Esophagus muscularis mucosa (tissue), 4 donors: ENCODE measurements at places on chromosomes 12 and 14.

DNA sequence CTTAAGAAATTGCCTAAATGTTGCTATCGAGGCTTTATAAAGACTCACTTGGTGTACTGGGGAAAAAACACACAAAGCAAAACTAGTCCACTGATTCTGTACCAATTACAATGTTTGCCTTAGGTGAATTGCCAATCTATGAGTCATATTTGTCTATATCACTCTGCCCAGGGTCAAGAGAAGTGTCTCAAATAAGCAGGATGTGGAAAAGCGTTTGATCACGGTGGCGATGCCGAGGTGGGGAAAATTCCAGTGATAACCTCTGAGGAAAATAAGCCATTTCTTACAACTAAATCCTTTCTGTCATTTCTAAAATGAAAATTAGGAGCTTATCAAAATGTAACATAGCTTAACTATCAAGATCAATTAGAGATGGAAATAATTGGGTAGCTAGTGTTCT lies 148.6 kb upstream of the DIO3 start:
- DNase-seq: no peak

- no peak for DNase-seq
These were observed 31.2 kb downstream of the RFLNA start for GRCh38 chr12:124326104-124326503.

DNA sequence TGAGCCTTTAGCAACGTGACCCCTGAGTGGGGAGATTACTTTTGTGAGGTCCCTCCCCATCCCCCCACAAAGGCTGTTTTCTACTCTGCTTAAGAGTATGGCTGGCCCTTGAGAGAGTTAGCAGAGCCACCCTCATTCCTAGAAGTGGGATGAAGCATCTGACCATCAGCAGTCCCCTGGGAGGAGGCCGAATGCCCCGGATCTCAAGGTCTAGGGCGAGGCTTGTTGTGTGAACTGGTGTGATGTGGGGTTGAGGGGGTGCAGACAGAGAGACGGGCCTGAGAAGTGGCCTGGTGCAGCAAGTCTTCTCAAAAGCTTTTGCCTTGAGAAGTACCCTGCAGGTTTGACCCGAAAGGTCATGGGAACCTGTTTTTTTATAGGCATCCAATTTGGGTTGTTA lies 153.0 kb upstream of the FKBP4 start:
- no peak for DNase-seq

GRCh38 chr12:27781680-27782079 lies 1.6 kb upstream of the MANSC4 start:
- DNase-seq: no peak

GRCh38 chr12:56998981-56999380 lies 7.4 kb downstream of the ZBTB39 start:
- DNase-seq: no peak

DNA sequence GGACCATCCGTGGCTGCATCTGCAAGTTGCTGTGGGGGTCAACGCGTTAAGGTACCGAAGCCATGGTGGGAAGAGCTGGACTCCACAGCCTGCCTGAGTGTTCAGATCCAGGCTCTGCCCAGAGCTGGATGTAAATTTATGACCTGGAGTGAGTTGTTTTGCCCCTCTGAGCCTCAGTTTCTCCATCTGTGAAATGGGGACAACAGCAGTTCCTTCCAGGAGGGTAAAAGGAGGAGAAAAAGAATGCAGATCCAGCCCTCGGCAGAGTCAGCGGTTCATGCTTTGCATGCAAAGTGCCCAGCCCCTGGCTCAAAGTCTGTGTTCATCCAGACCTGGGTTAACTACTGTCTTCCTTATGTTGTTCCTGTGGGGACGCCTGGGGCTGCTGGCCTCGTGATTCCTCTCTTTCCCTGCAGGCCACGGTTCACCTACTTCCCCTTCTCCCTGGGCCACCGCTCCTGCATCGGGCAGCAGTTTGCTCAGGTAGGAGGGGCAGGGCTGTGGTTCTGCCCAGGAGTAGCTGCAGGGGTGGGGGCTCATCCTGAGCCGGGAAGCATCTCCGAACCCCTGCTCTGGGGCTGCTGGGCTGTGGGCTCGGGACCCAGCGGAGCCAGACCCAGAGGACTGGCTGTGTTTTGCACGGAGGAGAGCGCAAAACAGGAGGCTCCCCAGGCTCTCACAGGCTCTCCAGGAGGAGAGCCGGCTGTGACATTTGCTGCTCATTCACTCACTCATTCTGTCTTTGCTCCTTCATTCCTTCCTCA lies 41.9 kb downstream of the CYP46A1 start:
- DNase-seq: no peak
